ENCODE measurements at places on chromosomes 3 and 15. TPM values are rescaled to one million over a fixed set of nuclear protein-coding genes. Genes with fewer than 3 reads are reported as not detected.

The AMIGO3 gene
- 0.25 TPM for total RNA-seq

GRCh38 chr15:100336061-100336460, 5.7 kb downstream of the ADAMTS17 start:
- peaks cover 4% of the 10 kb centered on the region for H3K27me3 ChIP-seq
- no peak overlapping the region for H3K27ac ChIP-seq
- H3K36me3 ChIP-seq, result no peaks in the 10 kb centered on the region
- no peak overlapping the region for H3K4me3 ChIP-seq
- DNase-seq, result no peak
- peaks cover 4% of the 10 kb centered on the region for H3K4me1 ChIP-seq

DNA sequence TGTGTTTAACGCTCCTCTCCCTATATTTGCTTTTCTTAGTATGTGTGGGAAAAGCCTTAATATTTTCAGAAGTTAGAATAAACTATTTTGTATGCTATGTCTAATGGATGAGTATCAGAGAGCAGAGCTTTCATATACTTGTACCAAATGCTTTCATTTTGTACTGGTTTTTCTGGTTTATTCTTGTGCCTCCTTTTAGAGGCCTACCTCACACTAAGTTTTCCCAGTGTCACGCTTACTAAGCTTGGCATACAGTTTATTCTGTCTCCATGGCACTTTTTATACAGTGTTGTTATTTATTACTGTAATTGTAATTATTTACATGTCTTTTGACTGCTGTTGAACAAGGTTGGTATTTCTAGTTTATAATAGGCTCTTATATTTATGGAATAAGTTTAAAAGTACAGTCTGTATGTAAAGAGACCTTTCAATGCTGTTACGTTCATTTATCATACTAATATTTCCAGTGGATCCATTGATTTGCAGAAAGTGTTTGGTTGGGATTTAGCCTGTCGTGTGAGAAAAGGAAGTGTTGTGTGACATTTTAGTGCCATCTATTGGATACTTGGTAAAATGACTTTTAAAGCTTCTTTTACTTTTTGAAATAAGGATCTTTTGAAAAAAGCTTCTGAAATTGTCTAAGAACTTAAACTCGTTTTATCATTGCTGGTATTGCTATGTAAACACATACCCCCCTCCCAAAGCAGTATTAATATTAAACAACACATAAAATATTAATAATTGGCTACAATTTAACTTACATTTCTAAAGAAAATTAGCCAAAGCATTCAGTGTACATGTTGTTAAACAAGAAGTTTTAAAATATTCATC, 5.2 kb upstream of the EBLN2 start:
- H3K4me1 ChIP-seq, result peaks cover 4% of the 10 kb centered on the region
- H3K4me3 ChIP-seq, result no peak overlapping the region
- peaks cover 2% of the 10 kb centered on the region for H3K36me3 ChIP-seq
- H3K27ac ChIP-seq, result no peak overlapping the region
- no peaks in the 10 kb centered on the region for H3K27me3 ChIP-seq
- peak; percentile 74 for DNase-seq

DNA sequence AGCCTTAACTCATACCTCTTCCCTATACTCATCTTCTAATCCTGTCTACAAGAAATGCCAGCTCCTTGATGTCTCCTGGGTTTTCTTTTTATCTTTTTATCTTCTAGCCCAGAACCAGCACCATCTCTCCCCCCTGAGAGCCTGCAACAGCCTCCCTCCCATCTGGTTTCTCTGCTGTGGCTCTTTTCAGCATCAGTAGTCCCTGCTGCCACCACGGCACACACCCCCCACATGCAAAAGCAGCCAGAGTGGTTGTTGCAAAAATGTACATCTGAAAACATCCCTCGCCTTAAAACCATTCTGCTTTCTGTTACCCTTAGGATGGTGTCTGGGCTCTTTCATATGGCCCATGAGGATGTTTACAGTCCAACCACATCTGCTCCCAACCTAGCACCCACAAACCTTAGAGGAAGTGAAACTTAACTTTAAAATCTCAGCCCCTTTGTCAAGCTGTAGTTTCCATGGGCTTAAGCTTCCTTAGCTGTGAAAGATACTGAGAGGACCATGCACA, 775 bp downstream of the TTC21A start:
- H3K27me3 ChIP-seq, result no peaks in the 10 kb centered on the region
- H3K4me3 ChIP-seq, result no peak overlapping the region
- no peak for DNase-seq
- peaks cover 7% of the 10 kb centered on the region for H3K4me1 ChIP-seq
- no peak overlapping the region for H3K27ac ChIP-seq

- H3K27ac ChIP-seq, result no peak overlapping the region
- no peak overlapping the region for H3K4me3 ChIP-seq
- H3K36me3 ChIP-seq, result no peaks in the 10 kb centered on the region
- H3K27me3 ChIP-seq, result no peaks in the 10 kb centered on the region
- DNase-seq, result no peak
These were observed 30.2 kb upstream of the MORF4L1 start for GRCh38 chr15:78842519-78842918.

The GPR62 gene
- 0.15 TPM for total RNA-seq

Data from lung (tissue), 17 donors.